ENCODE measurements at places on chromosomes 1 and 21. TPM values are rescaled to one million over a fixed set of nuclear protein-coding genes. Genes with fewer than 3 reads are reported as not detected.

Gene CLSTN1
- polyA plus RNA-seq, result 168 TPM

Gene TCHH
- 0.02 TPM for polyA plus RNA-seq

DNA sequence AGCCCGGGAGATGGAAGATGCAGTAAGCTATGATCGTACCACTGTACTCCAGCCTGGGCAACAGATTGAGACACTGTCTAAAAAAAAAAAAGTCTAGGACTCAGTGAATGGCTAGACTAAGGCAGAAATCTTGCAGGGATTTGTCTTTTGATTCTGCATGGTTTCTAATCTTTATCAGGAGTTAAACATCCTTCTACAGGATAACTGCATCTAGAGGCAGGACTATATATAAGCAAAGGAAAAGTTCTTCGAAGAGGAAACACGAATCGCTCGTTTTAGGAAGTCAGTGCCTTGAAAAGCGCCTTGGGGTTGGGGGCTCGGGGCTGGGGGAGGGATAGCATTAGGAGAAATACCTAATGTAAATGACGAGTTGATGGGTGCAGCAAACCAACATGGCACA is 602 bp upstream of the UFC1 start:
- no peak for DNase-seq

GRCh38 chr1:11483581-11484320 is 4.8 kb downstream of the DISP3 start:
- no peak for DNase-seq

GRCh38 chr1:61046434-61046833 is 35.9 kb upstream of the NFIA start:
- DNase-seq, result peak; percentile 24

DNA sequence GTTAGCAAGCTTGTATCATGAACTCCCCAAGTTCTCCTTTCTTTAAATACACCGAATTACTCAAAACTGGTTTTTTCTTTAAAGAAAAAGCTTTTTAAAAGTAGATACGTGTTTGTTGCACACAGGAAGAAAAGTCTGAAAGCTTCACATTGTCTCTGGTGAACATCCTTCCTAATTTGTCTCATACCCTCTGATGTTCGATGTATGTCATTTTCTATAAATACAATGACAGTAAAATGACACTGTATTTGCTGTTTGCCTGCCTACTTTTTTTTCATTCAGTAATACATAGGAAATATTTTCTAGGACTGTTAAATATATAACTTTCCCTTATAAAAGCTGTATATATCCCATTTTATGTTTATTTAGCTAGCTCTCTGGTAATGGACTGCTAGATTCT is 153.9 kb downstream of the GALNT2 start:
- DNase-seq, result no peak
